ENCODE measurements at places on chromosomes 12 and 14.

GRCh38 chr12:112798048-112798760, 6.7 kb downstream of the RPH3A start:
- no peak for DNase-seq

DNA sequence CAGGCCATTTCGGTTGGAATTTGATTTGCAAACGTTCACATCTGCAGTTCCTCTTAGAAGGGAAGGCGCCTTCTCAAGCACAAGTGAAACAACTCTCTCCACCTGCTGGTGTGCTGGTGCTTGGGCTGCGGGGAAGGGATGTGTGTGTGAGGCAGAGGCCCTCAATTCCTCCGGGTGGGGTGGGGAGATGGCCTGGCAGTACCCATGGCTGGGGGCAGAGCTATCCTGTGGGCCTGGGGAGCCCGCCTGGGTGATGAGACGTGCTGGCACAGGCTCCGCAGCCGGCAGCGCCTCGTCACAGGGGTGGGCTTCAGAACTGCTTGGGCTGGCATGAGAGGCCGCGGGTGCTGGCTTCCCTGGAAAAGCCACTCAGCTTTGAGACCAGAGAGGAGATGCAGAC, 28.9 kb upstream of the TDRD9 start:
- no peak for DNase-seq

- DNase-seq: no peak
These were observed 41.0 kb upstream of the PLEKHG3 start for GRCh38 chr14:64663174-64663573.

GRCh38 chr12:3741882-3742672, 10.8 kb downstream of the CRACR2A start:
- DNase-seq: no peak

GRCh38 chr12:76123259-76124212, 39.1 kb upstream of the NAP1L1 start:
- DNase-seq: no peak

GRCh38 chr14:105203057-105203531, 22.0 kb upstream of the NUDT14 start:
- peak; percentile 61 for DNase-seq

- DNase-seq: no peak
These were observed 32.6 kb downstream of the NUAK1 start for GRCh38 chr12:106106061-106106566.

DNA sequence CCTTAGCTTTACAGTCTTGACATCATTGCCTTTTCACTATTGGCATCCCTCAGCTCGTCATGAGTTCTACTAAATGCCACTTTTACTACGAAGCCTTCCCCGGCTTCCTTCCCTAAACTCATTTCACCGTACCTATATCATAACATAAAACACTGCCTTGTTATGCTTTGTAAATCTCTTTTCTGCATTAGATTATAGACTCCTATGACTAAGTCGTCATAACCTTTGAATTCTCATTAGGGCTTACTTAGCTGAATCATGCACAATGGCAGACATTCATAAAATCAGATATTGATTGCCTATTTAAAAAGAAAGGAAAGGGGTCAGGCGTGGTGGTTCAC, 21.0 kb downstream of the BTG1 start:
- DNase-seq: no peak

- DNase-seq: no peak
These were observed 13.3 kb downstream of the PCNX1 start for GRCh38 chr14:70920608-70921007.

- DNase-seq: no peak
These were observed 393.8 kb downstream of the NPAS3 start for GRCh38 chr14:33332497-33332896.

DNA sequence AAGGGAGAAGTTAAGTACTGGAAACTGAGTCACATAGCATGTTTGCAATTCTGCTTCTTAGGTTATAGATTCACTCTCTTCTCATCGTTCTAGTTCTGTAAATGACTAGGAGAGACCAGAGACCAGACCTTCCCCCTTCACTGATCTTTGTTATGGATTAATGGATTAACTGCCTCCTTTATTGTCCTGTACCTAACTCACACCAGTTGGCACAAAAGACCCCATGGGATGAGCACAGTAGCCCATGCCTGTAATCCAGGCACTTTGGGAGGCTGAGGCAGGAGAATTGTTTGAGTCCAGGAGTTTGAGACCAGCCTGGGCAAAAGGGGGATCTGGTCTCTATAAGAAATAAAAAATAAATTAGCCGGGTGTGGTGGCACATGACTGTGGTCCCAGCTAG, 20.8 kb downstream of the BCAT1 start:
- no peak for DNase-seq

DNA sequence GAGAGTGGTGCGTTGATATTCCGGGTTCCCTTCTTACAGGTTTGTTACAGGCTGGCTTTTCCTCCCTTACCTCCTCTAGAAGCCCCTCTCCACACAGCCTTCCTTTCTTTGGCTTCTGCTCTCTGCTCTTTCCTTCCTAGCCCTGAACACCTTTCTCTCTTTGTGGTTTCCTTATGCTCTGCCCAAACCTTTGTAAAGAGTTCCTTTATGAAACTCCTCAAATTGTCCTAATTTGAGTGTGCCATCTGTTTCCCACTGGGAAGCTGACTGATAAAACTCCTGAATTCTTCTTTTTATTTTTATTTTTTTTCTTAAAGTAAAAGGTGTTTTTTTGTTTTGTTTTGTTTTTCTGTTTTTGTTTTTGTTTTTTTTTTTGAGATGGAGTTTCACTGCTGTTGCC, 60.1 kb upstream of the OTX2 start:
- DNase-seq: no peak

DNA sequence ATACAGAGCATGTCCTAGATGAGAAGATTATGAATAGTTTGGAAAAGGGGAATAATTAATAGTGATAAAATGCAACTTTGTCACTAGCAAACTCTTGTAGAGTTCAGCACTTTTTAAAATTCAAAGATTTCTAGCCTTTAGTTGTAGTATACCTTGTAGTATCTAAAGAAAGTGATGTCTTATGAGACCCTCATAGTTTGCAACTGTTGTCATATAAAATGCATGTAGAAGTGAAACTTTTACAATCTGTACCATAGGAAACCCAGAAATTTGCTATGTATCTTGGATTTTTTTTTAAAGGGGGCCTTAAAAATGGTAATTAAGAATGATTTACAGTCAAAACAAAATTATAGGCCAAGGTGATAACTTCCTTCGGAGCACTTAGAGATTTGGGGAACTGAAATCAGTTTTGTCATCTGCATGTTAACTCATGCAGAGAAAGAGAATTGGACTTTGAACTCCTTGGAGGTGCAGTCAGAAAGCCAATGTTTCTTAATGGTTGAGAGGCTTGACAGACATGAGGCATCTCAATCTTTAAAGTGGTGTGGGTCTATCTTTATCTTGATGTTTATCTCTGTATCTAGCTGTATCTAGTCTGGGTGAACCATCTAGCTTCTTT, 1.3 kb downstream of the LRRK2 start:
- no peak for DNase-seq

- DNase-seq: no peak
These were observed 7.3 kb downstream of the MSI1 start for GRCh38 chr12:120361506-120362208.

DNA sequence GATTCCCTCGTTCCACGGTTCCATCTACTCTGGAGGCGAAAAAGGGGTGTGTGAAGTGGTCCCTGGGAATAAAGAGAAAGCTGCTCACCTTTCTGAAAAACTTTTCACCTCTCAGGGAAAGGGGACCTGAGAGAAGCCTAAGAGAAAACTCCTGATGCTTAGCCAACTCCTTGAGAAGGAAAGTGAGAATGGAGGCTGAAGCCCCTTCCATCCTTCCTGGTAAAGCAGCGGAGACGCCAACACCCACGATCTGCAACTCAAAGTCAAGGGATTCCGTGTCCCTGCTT, 110.0 kb downstream of the ARF6 start:
- no peak for DNase-seq

- DNase-seq: no peak
These were observed 11.1 kb upstream of the PIP4K2C start for GRCh38 chr12:57579677-57580465.

GRCh38 chr12:108816652-108817335, 40.6 kb downstream of the SSH1 start:
- DNase-seq: no peak

GRCh38 chr12:125683748-125684381, 618.6 kb downstream of the AACS start:
- no peak for DNase-seq

- DNase-seq: no peak
These were observed 71.0 kb downstream of the KTN1 start for GRCh38 chr14:55650992-55651391.

- DNase-seq: peak; percentile 91
These were observed 874 bp downstream of the ISCU start for GRCh38 chr12:108563136-108563803.

Data from activated naive CD4-positive, alpha-beta T cell treated with anti-CD3 and anti-CD28 coated beads, Interleukin-2, amount 50 U/mL, for 16 hours (primary cell).